Activated CD8-positive, alpha-beta memory T cell treated with anti-CD3 and anti-CD28 coated beads, Interleukin-2, amount 10 ng/mL, durations not matched to agents 7 days and 5 days (primary cell): ENCODE measurements at places on chromosomes 11 and 22. TPM values are rescaled to one million over a fixed set of nuclear protein-coding genes. Genes with fewer than 3 reads are reported as not detected.

The KCNE3 gene
- 0.16 TPM for total RNA-seq

The PGM2L1 gene
- total RNA-seq = 13.1 TPM

The SPDYC gene
- not detected for total RNA-seq

The OR52I2 gene
- not detected for total RNA-seq

The TMEM138 gene
- total RNA-seq = 48.3 TPM

DNA sequence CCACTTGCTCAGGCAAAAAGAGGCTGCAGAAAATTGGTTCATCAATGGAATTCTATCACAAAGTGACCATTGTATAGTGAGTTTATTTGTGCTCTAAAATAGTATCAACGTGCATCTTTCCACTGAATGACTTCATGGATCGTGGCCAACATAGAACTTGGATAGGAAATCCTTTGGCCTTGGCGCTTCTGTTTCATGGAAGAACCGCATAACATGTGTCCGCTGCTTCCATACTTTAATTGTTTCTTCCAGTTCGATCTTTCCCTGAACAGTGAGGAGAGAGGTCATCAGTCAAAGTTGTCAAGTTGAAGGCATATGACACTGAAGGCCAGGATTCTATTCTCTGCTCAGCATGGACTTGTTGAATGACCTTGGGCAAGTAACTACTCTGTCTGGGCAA, 4.5 kb downstream of the NDUFA6 start:
- H3K27ac ChIP-seq = no peak overlapping the region
- H3K36me3 ChIP-seq = peaks cover 52% of the 10 kb centered on the region
- H3K27me3 ChIP-seq = no peaks in the 10 kb centered on the region

DNA sequence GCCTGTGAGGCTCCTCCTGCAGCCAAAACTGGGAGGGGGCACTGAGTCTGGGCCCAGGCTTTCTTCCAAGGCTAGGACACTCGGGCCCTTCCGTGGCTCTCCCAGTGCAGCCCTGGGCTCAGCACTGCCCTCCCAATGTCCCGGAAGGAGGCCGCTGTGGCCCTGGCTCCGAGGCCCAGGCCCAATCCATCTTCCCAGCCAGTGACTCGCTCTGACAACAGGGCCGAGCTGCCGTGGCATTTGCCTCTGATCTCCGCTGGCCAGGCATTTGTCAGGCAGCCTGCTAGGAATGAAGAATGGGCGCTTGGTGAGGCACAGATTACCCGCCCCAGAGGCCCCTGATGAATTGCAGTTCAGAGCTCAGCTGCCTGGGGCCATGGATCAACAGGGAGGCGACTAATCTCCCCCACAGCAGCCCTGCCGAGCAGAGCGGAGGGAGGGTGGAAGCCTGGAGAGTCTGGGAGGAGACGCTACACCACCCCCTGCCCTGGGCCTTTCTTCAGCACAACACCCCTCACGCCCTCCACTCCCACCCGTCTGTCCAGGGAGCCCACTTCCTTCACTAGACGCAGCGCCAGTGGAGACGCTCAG, 8.3 kb downstream of the FXYD2 start:
- no peaks in the 10 kb centered on the region for H3K36me3 ChIP-seq
- peaks cover 59% of the 10 kb centered on the region for H3K4me1 ChIP-seq
- peak overlapping the region; percentile 98 for H3K27ac ChIP-seq
- H3K27me3 ChIP-seq = no peaks in the 10 kb centered on the region
- peak overlapping the region; percentile 65 for H3K4me3 ChIP-seq

DNA sequence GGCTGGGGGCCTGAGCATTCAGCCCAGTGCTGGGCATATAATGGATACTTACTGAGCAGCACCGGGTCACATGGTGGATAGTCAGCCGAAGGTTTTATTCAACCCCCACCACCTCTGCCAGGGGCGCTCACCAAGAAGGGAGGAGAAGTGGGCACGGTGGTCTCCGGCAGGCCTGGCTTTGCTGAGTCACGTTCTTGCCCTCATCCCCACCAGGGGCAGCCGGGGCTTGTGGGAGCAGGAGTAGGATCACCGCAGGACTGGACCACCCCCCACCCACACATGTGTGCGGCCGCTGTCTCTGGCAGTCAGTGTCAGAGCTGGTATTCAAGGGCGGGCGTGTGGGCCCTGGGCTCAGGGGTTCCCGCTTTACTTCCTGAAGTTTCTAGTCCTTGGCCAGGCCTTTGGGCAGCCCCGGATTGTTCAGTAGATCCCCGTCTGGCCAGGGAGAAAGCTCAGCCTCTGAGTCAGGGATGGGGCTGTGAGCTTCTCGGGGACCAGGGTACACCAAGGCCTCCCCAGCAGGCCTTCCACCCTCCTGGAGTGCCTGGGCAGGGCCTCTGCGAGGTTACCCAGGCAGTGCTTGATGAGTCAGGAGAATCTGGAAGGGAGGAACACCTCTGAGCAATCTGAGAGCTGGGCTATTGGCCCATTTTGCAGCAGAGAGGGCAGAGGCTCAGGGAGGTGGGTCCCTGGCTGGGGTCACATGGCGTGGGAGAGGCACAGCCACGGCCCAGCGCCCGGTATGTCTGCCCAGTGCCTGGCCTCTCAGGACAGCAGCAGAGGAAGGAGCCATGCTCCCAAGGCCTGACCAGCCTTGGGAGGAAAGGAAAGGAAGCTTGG, 60.6 kb downstream of the RTL6 start:
- peaks cover 12% of the 10 kb centered on the region for H3K27me3 ChIP-seq
- no peaks in the 10 kb centered on the region for H3K36me3 ChIP-seq
- no peak for DNase-seq
- H3K27ac ChIP-seq = no peak overlapping the region
- no peak overlapping the region for H3K4me3 ChIP-seq
- no peaks in the 10 kb centered on the region for H3K4me1 ChIP-seq

DNA sequence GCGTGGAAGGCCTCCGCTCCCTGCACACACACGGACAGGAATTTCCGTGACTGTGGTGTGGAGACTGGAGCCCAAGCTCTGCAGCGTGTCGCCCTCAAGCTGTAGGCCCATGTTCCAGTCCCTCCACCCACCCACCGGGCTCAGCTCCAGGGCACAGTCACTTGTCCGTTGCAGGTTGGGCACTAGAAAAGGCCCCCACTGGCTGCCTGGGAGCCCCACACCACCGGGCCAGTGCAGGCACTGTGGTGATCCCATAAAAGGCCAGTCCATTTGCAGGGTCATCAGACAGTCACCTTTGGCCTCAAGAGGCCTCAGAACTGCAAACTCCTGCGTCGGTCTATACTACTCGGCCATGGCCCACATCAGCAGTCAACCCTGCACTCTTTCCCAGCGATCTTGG, 16.3 kb downstream of the RAB36 start:
- no peaks in the 10 kb centered on the region for H3K27me3 ChIP-seq
- no peak for DNase-seq
- H3K4me3 ChIP-seq = no peak overlapping the region
- no peak overlapping the region for H3K27ac ChIP-seq
- no peaks in the 10 kb centered on the region for H3K4me1 ChIP-seq

GRCh38 chr11:57647372-57647771, 2.3 kb downstream of the YPEL4 start:
- DNase-seq = no peak
- H3K36me3 ChIP-seq = no peaks in the 10 kb centered on the region
- H3K4me1 ChIP-seq = peaks cover 39% of the 10 kb centered on the region

DNA sequence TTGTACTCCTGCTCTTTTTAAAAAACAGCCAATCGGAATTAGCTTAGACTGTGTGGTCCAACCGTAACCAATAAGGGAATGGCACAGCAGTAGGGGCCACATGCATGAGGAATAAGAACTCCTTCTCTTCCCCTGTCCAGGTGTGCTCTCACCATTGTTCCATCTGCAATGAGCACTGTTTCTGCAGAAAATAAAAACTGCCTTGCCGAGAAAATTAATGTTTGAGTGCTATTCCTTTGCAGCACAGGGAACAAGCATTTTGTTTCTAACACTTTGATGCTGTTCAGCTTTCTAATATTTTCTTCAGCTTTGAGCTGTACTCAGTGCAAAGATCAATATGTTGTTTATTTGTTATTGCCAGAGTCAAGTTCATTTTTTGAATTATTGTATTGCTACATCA, 57.9 kb downstream of the PIWIL3 start:
- DNase-seq = no peak
- no peak overlapping the region for H3K27ac ChIP-seq
- no peaks in the 10 kb centered on the region for H3K36me3 ChIP-seq
- no peak overlapping the region for H3K4me3 ChIP-seq
- H3K27me3 ChIP-seq = peaks cover 15% of the 10 kb centered on the region
- no peaks in the 10 kb centered on the region for H3K4me1 ChIP-seq
